Left ventricle myocardium inferior (tissue), 1 donor: ENCODE measurements at places on chromosomes 2 and 18. TPM values are rescaled to one million over a fixed set of nuclear protein-coding genes. Genes with fewer than 3 reads are reported as not detected.

DNA sequence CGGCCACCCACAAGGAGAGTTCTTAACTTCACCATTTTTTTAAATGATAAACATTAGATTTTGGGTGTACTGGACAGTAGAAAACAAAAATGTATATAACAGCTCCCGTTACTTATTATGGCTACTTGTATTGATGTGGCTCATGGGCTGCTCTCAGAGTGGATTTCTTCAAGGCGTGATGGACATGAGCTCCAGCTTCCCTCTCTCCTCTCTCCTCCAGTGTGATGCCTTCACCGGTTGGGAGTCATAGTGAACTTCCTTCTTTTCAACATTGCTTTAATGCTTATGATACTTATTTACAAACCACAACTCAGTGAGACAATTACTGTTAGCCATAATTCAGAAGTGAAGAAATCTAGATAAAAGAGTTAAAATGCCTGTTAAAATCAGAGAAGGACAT is 515.2 kb downstream of the RNF144A start:
- DNase-seq = no peak

The PTPRN gene
- 0.11 TPM for total RNA-seq

GRCh38 chr2:234405462-234405861 is 91.4 kb downstream of the ARL4C start:
- DNase-seq = no peak

GRCh38 chr18:13223311-13224143 is 5.0 kb downstream of the LDLRAD4 start:
- DNase-seq = peak; percentile 53

DNA sequence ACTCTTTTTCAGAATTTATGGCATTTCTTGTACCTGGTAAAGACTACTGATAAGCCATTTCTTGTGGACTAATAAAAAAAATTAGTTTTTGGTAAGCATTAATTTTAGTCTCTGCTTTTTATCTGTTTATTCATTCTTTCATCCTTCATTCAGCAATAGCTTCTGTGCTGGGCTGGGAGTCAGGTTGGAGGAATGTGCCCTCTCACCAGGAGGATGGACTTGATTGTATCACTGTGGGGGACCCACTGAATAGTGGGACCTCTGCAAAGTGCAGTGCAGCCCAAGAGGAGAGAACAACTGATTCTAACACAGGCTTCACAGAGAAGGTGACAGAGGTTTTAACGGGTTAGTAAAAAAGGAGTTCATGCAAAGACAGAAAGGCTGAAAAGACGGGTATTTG is 39.1 kb downstream of the CDC42EP3 start:
- DNase-seq = no peak

- DNase-seq = no peak
Observed at GRCh38 chr2:224381521-224382279, 20.2 kb downstream of the FAM124B start.

DNA sequence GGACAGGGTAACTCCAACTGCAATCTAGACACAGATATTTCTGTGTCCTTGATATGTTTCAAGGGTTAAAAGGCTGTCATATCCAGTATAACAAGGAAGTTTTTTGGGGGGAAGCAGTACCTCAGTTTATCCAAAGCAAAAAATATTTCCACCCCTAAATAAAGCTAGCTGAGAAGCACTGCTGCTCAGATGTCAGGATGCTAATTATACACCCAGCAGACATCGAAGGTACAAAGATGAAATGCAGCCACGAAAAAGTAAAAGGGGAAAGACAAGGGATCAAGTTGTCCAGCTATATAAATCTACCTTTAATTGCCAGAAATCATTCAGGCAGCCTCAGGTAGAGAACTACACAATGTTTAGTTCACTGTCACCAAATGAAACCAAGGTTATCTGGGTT is 26.2 kb downstream of the ELAC1 start:
- no peak for DNase-seq

The ANKRD29 gene
- 9.2 TPM for total RNA-seq

- DNase-seq = no peak
Observed at GRCh38 chr2:171531291-171531690, 9.0 kb downstream of the CYBRD1 start.
